ENCODE measurements at places on chromosomes 1 and 21. TPM values are rescaled to one million over a fixed set of nuclear protein-coding genes. Genes with fewer than 3 reads are reported as not detected.

- H3K4me3 ChIP-seq = no peak overlapping the region
- H3K36me3 ChIP-seq = no peaks in the 10 kb centered on the region
- no peaks in the 10 kb centered on the region for H3K4me1 ChIP-seq
Observed at GRCh38 chr1:194908643-194909042, 1699.6 kb downstream of the KCNT2 start.

- H3K27me3 ChIP-seq = no peaks in the 10 kb centered on the region
- H3K4me3 ChIP-seq = peak overlapping the region; percentile 46
- H3K36me3 ChIP-seq = no peaks in the 10 kb centered on the region
- peak overlapping the region; percentile 81 for H3K27ac ChIP-seq
Observed at GRCh38 chr1:182962554-182963115, 9.7 kb upstream of the SHCBP1L start.

DNA sequence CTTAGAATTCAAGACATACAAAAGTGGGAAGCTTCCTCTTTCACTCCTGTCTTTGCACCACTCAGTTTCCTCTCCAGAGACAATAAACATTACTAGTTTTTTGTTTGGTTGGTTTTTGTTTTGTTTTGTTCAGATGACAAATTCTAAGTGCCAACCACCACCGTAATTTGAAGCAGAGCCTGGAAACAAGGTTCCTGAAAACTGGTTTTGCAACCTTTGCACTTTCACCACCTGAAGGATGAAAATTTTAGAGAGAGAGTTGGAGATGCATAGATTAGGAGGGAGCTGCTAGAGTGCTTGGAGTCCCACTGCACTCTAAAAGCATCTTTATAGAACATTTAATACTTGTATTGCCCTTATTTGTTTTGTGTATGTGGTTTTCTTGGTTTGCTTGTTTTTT, 20.2 kb upstream of the MGST3 start:
- H3K4me3 ChIP-seq = no peak overlapping the region
- DNase-seq = no peak
- H3K27ac ChIP-seq = no peak overlapping the region
- H3K36me3 ChIP-seq = no peaks in the 10 kb centered on the region

- no peaks in the 10 kb centered on the region for H3K27me3 ChIP-seq
- no peak for DNase-seq
Observed at GRCh38 chr1:183077097-183077496, 53.9 kb downstream of the LAMC1 start.

DNA sequence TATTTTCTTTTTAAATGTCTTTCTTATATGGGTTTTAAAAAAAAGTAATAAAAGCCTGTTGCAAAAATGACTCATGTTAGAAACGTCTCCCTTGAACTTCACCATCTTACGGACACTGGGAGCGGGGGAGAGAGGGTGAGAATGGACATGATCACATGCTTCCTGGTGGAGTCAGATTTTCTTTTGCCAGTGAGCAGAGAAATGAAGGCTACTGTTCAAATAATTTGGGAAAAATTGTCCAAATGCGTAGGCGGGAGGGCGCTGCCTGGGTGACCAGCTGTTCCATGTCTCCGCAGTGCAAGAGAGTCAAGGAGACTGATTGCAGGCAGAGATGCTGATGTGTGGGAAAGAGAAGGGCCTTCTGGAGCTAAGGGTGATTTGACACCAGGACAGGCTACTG, 23.1 kb downstream of the EIF2D start:
- H3K4me3 ChIP-seq = no peak overlapping the region
- no peaks in the 10 kb centered on the region for H3K27me3 ChIP-seq
- H3K27ac ChIP-seq = peak overlapping the region; percentile 64

GRCh38 chr21:46187814-46188213, 3.6 kb upstream of the SPATC1L start:
- H3K36me3 ChIP-seq = no peaks in the 10 kb centered on the region
- no peak overlapping the region for H3K27ac ChIP-seq
- H3K4me3 ChIP-seq = no peak overlapping the region
- DNase-seq = no peak
- H3K27me3 ChIP-seq = no peaks in the 10 kb centered on the region

The DCDC2B gene
- not detected for total RNA-seq

The CXADR gene
- 30.6 TPM for total RNA-seq

The RGS8 gene
- total RNA-seq = 0.12 TPM

The BARHL2 gene
- total RNA-seq = not detected

All from astrocyte (in vitro differentiated cells and primary cell).